Ammon's horn (tissue), 1 donor: ENCODE measurements at places on chromosomes 3 and 15.

DNA sequence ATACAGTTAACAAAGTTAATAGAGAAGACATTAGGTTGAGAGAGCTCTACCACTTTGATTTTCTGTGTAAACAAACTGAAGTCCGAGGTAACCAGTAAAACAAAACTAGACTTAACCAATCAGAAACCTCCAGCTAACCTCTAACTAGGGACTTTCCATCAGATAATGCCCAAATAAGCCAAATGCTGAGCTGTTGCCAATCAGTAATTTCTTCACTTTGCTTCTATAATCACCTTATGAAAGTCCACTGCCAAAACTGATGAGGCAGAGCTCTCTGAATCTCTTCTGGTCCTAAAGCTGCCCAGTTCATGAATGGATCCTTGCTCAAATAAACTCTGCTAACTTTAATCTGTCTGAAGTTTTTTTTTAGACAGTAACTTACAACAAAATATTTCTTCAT is 448.0 kb upstream of the NECTIN3 start:
- no peak for DNase-seq

DNA sequence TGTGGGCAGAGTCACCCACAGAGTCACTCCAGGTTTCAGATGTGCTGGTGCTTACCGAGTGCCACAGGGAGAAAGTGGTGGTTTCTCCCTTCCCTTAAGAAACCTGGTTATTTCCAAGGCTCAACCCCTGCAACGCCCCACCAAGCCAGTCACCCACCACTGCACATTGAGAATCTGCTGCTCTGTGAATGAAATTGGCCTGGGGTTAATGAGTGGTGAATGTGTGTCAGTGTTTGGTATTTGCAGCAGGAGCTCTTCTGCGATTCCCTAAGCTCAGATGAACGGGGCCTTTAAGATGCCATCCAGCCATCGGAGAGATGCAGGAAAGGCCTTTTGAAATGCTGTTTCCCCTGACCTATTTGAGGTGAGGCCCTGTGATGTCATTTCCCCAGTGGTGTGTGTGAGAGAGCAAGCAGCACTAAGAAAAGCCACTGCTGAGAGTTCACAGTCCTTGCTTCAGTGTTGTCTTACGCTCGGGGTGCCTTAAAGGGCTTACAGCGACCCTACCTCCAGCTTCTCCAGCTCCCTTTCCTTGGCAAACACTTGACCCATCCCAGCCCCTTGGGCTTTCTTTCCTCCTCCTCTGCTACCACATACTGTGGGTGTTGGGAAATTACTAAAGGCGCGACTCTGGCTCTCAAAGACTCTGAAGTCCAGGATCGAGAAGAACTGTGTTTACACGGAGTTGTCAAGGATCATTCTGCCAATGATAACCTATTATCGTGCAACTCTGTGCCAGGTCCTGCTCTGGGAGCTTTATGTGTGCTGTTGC is 68.9 kb downstream of the SMAD3 start:
- DNase-seq: no peak

- DNase-seq: peak; percentile 88
Measured at GRCh38 chr15:69394556-69395282, 19.4 kb upstream of the KIF23 start.

DNA sequence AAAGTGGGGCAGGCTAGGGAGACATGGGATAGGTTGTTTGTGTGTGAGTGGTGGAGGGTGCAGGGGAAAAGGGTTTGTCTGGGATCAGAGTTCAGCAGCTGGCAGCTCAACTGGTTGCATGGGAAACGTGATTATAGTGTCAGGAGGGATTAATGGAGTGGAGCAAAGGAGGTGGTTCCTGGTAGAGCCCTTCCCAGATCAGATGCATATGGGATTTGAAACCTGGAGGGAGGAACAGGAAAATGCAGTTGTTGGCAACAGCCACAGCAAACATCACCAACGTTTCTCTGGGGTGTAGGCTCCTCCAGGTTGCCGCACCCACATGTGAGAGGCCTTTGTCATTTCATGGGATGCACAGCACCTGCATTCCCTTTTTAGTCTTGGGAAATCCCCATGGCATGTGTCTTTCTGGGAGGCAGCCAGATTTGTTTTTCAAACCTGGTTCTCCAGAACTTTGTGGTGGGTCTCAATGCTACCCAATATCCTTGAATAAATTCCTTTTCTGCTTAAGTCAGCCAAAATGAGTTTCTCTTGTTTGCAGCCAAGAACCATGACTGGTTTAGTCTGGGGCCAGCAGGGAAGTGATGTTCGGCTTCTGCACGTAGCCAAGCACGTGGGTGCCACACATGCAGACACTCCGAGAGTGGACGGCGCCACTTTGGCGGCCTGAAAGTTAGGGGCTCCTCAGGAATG is 61.3 kb downstream of the BDH1 start:
- DNase-seq: no peak

- DNase-seq: no peak
Measured at GRCh38 chr15:59722476-59722875, 33.4 kb upstream of the BNIP2 start.
